Activated CD4-positive, CD25-positive, alpha-beta regulatory T cell treated with anti-CD3 and anti-CD28 coated beads, Interleukin-2, amount 50 U/mL, for 24 hours (primary cell): ENCODE measurements at places on chromosomes 16 and 17.

DNA sequence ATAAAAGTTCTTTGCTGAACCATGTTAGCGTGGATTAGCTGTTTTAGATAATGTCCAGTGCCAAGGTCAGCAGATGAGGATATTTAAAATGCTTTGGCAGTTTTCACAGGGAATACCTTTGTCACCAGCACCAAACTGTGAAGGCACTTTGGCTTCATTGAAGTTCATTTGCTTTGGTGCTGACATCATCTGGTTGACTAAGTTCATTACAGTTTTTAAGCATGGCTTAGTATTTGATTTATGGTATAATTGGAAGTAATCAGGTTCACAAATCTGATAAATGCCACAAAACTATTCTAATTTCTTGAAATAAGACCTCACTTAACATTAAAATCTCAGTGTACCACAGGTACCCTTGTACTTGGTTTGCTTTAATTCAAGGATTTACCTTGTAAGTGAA, 4.3 kb downstream of the GID4 start:
- ATAC-seq, result no peak

GRCh38 chr17:51819341-51820219, 338.9 kb downstream of the CA10 start:
- peak; percentile 17 for ATAC-seq

DNA sequence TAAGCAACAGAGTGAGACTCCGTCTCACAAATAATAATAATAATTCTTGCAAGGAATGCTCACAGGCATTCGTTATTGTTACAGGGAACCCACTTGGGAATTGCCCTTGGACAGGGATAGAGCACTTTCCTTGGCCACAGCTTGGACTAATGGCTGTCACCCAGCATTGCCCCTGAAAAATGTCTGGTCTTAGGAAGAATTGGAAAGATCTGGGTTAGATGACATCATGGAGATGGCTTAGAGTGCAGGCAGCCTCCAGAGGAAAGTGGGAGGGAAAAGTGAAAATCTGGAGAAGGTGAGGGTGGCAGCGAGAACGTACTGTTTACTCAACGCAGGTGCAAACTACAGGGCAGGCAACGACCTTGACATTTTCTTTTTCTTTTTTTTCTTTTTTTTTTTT, 59.3 kb upstream of the MRTFB start:
- no peak for ATAC-seq

DNA sequence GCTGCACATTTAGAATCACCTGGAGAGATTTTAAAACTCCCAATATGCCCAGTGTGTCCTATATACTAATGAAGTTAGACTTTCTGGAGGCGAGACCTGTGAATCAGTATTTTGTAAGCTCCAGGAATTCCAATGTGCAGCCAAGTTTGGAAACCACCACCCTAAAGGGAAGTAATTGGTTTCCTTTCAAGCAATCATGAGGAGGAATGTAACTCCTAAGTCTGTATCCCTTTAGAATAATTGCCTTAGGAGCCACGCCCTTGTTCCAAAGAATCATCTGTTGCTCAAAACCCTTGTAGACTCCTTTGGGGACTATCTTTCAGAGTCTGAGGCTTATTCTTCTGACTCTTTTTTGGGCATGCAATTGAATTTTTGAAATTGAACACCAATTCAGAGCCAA, 84.4 kb downstream of the DNAH9 start:
- ATAC-seq, result no peak

DNA sequence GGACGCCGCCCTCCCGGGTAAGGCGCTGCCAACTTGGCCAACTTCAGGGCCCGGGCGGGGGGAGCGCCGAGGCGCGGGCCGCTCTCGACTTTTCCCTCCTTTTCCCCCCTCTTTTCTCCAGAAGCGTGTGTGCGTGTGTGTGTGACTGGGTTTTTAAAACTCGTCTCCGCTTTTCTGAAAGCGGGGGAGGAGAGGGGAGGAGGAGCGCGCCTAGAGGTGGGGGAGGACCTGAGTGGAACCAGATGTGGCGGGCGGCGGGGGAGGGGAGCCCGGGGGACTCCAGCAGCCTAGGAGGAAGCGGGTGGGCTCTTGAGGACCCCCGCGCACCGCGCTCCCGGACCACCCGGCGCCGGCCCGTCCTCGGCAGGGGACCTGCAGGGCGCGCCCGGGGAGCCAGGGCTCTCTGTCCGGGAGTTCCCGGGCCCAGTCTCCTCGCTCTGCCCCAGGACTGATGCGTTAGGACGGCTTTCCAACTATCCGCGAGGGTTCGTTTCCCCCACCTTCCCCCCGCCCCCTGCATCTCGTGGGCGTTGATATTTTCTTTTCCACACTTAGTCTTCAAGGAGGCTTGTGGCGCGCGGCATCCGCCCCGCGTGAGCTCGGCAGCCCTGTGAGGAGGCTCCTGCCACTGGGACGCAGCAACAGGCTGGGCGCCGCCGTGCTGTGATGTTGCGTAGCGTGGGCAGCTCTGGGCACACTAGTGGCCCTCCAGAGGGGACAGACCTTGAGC, 599 bp downstream of the MRC2 start:
- peak; percentile 41 for ATAC-seq

DNA sequence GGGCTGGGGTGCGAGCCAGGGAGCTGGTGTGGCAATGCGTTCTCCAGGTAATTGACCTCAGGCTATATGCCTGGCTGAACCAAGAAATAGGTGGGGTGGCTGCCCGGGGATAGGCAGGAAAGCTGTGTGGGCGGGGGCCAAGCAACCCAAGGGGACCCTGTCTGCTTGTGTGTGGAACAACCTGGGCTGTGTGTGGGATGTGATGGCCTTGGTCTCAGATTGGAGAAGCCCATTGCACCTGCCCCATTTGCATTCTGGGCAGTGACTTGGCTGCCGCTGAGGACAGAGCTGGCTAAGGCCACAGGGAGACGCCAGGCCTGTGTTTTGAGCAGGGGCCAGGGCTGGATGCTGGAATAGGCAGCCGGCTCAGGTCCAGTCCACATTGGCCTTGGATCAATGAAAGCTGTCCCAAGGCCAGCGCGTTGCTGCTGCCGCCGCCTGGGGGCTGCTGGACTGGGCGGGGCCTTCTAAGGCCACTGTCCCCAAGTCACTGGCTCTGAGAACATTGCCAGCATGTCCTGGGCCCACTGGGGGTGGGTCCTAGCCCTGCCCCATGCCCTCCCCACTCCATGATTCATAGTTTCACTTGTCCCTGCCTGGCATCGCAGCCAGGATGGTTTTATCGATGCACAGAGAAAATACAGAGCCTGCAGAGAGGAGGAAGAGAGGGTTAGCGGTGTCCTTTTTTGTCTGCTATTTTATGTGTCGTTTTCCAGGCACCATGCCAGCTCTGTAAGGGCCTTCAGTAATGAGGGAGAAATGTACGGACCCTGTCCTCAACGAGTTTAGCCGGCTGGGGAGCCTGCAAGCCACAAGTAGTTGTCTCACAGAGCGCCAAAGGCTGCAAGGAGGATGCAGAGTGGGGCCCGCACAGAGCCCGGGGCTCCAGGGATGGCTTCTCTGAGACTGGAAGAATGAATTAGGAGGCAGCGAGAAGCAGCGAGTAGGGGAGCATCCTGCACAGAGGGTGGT, 43.9 kb downstream of the NKD1 start:
- ATAC-seq, result no peak

- no peak for ATAC-seq
Measured at GRCh38 chr16:11639925-11640899, 28.0 kb upstream of the SNN start.

GRCh38 chr17:74147056-74147835, 56.2 kb upstream of the RPL38 start:
- ATAC-seq, result no peak

GRCh38 chr16:2817340-2818271, 569 bp downstream of the PRSS21 start:
- no peak for ATAC-seq

DNA sequence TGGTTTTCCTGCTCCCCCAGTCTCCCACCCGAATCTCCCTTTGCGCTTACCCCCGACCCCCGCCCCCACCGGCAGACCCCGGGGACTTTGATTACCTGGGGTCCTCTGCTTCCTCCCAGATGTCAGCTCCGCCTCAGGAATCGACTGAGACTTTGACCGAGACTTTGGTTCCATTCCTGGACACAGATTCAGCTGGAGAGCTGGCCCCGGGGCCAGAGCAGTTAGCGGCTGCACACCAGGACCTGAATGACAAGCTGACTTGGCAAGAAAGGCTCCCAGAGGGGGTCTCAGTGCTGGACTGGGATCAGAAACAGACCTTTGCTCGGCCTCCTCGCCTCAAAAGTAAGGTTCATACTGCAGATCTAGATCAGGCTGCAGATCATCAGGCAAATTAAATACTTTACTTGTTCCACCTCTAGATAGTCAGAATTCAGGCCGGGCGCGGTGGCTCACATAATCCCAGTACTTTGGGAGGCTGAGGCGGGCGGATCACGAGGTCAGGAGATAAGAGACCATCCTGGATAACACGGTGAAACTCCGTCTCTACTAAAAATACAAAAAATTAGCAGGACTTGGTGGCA, 60.3 kb upstream of the FBXO47 start:
- ATAC-seq, result no peak

DNA sequence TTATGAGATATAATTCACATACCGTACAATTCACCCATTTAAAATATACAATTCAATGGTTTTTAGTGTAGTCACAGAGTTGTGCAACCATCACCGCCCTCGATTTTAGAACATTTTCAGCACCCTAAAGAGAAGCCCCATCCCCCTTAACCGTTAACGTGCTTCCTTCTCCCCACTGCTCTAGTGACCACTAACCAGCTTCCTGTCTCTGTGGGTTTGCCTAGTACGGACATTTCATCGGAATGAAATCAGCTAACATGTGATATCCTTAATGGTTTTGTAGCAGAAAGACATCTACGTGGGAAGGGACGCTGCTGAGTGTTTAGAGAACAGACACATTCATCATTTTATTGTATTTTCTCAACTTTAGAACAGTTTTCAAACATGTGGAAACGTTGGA, 80.8 kb upstream of the HSBP1 start:
- no peak for ATAC-seq
